ENCODE measurements at places on chromosomes 12 and 14.

DNA sequence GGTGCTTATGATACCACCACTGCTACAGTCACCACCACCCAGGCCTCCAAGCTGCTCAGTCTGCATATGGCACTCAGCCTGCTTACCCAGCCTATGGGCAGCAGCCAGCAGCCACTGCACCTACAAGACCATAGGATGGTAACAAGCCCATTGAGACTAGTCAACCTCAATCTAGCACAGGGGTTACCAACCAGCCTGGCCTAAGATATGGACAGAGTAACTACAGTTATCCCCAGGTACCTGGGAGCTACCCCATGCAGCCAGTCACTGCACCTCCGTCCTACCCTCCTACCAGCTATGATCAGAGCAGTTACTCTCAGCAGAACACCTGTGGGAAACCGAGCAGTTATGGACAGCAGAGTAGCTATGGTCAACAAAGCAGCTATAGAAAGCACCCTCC, 55.1 kb downstream of the BRMS1L start:
- no peak for DNase-seq

DNA sequence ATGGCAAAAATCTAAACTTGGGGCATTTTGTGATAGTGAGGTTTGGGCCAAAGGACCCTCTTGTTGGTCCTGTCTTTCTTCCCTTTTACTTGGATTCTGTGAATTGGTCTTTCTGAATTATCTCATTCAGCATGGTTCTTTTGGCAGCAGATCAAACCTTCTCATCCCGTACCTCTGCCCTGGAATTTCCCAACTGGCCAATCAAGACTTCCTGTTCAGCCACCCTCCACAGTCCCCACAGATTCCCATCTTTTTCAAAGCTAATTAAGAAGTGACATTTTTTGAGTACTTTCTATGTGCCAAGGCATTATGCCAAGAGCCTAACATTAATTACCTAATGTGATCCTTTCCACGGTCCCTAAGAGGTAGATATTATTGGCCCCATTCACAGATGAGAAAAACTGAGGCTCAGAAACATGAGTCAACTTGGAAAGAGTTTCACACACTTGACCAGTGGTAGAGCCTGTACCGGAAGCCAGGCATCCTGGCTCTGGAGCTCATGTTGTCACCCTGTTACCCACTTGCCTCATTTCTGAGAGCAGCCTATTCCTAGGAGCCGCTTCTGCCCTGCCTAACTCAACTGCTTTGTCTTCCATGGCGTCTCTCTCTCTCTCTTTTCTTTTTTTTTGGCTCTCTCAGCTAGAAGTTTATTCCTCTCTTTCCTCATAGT, 135.9 kb downstream of the C12orf75 start:
- DNase-seq = no peak

- DNase-seq = no peak
These were observed 553 bp downstream of the CLEC14A start for GRCh38 chr14:38255408-38255672.

GRCh38 chr12:100716945-100717732, 77.4 kb upstream of the ANO4 start:
- no peak for DNase-seq

GRCh38 chr12:6914246-6914946, at the start of gene ENO2:
TSS of gene ENO2 (plus strand) at chr12:6914580. CDS start at chr12:6915833, 1,253 bp downstream.
- no peak for DNase-seq

DNA sequence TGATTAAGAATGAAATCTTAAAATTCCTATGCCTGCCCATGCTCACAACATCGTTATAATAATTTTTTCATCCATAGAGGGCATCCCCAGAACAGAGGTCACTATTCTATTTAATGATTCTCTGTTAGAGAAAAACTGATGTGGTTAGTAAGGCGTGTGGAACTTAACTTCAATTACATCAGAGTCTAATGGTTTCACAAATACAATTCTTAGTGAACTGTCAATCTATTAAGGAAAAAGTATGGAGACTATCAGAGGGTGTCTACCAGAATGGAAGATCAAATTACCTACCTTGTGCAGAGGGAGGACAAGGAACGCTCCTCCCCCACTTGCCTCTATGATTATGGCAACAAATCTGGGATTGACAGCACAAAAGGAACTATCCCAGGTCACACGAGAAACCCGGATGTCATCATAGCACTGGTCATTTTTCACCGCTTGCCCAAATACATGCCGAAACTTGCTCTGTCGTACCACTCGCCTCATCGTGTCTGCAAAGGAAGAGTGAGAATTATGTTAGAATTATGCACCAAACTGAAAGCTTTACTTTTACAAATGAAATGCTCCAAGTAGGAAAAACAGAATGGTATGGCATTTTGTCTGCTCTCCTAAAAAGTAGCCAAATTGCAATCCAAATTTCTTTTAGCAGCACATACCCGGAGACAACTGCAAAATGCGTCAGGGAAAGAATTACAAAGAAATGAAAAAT, 30.3 kb downstream of the CORO1C start:
- DNase-seq = no peak

GRCh38 chr12:97323154-97323553, 139.4 kb upstream of the RMST start:
- no peak for DNase-seq

DNA sequence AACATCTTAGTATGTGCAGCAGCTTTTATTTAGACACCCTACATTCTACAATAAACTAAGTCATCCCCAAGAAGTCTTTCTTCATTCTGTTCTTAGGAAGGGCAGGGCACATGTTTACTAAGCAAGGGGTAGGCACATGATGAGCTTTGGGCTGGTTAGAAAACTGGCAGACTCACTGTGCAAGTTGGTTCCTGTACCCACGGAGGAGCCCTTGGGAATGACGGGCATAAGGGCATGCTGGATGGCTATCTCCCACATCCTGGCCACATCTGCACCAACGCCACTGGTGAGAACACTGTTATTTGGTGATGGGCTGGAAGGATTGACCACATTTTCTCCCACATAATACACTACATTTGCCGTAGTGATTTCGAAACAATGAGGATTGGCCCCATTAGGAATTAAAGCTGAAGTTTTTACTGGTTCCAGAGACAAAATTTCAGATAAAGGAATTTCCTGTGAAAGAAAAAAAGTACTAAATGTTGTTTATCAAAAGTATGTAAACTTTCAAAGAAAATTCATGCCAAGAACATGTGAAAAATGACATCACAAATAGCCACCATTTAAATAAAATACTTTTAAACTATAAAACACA, 297.0 kb downstream of the PRKD1 start:
- no peak for DNase-seq

- no peak for DNase-seq
These were observed 217.8 kb upstream of the BMP4 start for GRCh38 chr14:54174457-54174856.

- DNase-seq = no peak
These were observed 60.8 kb downstream of the SLC24A4 start for GRCh38 chr14:92383805-92384204.

GRCh38 chr12:46402451-46402850, 29.9 kb upstream of the SLC38A2 start:
- no peak for DNase-seq

GRCh38 chr14:89342049-89342448, 75.0 kb downstream of the FOXN3 start:
- DNase-seq = no peak

DNA sequence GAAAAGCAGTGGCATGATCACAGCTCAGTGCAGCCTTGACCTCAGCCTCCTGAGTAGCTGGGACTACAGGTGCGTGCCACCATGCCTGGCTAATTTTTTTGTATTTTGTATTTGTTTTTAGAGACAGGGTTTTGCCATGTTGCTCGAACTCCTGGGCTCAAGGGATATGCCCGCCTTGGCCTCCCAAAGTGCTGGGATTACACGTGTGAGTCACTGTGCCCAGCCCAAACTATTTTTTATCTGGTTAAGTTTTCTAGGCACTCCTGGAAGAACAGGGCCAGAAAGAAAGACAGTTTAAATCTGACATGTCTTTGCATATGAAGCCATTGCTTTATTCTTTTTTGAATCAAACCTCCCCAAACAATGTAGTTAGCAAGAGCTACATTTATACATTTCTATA, 27.5 kb upstream of the PTGR2 start:
- no peak for DNase-seq

GRCh38 chr12:20314328-20314727, 54.0 kb upstream of the PDE3A start:
- DNase-seq = no peak

DNA sequence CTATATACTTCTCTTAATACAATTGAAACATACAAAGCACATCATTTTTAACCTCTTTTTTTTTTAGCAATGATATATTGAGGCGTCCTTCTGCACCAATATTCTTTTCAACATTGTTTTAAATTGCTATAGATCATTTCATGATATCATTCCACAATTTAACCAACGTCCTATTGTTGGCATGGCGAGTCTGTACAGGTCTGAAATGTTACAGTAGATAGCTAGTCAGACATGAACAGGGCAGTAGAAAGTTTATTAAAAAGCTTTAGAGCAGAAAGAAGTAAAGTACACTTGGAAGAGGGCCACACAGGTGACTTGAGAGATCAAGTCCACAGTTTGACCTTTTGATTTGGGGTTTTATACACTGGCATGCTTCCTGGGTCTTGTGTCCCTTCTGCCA, 279.0 kb downstream of the PAWR start:
- no peak for DNase-seq

DNA sequence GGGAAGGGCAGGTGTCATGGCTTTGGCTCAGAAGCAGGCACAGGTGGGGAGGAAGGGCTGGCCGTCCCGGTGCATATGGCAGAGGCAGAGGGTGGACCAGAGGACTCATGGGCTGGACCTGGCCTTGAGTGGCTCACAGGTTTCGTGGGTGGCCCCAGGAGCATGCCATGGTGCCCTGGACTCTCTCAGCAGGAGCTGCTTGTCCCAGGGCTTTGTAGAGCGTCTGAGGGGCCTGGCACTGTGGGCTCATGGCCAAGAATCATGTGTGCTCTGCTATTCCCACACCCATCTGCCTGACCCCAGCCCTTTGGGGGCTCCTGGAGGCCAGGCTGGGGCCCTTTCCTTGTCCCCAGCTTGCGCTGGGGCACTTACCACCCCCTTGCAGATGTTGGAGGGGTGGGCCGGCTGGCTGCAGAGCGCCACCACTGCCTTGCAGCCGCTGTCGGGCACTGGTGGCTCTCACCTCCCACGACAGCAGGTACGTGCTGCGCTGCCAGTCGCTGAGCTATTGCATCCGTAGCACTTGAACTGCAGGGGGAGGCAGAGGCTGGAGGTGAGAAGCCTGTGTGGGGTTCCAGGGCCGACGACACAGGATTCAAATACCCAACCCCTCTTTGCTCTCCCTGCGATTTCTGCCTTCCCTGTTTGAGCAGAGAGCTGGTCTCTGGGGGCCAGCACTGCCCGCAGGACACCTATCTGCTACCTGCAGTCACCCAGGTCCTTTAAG, 187.4 kb upstream of the PRMT8 start:
- no peak for DNase-seq

DNA sequence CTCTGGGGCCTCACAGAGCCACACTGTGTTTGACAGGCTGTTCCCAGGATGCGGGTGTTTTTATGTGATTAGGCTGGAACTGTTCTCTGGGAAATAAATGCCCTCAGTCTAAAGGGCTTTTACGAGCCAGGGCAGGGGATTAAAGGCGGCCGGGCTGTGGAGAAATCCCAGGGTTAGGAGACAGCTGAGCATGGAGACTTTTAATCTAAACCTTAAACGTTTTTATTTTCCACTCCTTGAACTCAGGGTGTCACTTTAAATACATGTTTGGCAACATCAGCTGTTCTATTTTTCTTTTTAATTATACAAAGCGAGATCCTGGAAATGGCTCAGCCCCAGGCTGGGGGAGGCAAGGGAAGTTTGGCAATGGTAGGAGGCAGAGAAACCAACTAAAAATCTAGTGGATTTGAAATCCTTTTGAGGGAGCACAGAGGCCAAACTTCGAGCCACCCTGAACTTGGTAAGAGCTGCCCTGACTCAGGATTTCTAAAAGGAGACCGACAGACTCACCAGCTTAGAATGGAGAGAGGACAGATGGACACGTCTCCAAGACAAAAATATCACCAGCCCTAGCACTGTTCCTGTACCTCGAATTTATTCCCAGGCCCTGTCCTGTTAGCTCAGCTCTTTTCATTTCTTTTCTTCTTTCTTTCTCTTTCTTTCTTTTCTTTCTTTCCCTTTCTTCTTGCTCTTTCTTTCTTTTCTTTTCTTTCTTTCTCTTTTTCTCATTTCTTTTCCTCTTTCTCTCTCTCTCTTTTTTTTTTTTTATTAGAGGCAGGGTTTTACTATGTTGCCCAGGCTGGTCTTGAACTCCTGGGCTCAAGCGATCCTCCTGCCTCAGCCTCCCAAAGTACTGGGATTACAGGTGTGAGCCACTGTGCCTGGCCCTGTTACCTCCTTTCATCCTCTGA, 15.8 kb upstream of the ORAI1 start:
- no peak for DNase-seq

- no peak for DNase-seq
These were observed 22.2 kb upstream of the LRTM2 start for GRCh38 chr12:1797991-1798640.

DNA sequence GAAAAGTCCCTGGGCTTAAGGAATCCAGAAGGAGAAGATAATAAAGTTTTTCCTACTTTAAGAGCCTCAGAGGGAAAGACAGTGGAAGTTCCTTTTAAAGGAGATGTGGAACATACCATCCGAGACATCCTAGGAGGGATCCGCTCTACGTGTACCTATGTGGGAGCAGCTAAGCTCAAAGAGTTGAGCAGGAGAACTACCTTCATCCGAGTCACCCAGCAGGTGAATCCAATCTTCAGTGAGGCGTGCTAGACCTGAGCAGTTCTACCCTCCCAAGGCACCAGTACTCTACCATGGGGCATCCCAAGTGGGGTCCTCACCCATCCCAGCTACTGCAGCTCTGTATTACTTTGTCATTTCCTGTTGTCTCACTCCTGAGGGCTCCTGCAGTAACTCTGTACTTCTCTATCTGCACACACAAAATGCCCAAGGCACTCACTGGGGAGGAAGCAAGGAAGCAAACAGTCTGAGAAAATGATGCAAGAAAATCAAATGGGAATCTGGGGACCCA, 3.8 kb downstream of the TINF2 start:
- DNase-seq = no peak

DNA sequence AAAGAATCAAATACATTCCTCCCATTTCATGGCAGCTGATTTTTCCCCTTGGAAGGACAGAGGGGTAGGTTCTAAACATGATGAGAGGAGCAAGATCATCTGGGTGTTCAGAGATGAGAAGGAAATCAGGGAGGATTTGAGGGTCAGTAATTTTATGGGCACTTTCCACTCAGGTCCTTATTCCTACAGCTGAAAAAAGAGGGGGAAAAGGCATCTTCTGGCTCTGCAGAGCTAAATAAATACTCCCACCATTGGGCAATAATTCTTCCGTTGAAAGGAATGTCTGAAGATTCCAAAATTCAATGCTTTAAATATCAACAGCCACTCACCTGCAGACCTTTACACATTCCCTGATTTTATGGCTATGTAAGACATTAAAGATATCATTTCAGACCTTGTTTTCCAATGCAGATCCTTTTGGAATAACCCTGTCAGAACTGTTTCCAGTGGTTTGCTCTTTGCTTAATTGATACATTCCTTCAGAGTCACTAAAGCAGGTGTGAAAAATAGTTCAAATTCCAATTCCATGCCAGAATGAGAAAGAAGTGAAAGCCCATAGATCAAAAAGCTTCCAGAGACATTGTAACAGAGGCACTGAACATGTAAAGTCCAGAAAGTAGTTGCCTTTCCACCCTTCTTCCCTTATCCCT, 233.3 kb upstream of the KRR1 start:
- no peak for DNase-seq
